HS-27A (cell line): ENCODE measurements at places on chromosomes 5 and 9.

DNA sequence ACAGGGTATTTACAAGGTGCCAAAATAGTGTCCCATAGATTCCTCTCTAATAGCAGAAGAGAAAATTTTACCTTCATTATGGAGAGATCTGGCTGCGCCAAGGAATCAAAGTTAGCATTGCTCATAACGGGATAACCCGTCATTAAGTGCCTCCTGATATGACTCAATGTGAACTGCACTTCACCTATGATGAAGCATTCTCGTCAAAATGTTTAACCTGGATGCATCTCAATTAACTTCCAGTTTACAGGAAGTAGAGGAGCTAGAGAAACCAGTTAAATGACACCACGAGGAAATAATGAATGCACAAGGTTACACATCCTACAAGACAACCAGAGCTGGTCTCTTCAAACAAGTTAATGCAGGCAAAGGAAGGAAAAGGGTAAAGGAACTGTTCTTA is 17.2 kb downstream of the FBXW11 start:
- no peak for DNase-seq

DNA sequence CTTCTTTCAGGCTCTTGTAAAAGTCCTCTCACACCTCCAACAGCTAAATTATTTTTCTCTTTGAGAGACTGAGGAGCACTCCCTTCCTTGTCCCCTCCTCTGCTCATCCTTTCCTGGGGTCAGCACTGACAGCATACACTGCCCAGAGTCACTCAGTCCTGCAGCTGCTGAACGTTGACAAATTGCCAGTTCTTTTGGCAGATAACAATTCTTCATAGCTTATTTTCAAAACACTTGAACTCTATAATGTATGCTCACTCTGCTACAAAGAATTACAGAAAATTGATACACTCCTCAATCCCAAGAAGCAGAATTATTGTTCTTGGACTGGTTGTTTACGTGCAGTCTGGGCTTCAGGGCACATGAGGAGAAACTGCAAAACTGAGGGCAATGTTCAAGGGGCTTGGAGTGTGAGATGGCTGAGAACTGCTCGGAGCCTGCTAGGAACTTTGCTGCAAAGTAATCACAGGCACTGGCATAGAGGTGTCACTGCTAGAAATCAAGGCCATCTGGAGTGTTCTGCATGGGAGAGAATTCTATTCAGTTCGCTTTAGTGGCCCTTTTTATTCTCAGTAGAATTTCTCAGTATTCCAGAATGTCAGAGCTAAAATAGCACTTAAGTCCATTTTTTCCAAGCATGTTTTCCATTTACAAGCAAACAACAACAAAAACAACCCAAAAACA is 96.4 kb upstream of the SPOCK1 start:
- DNase-seq: no peak

GRCh38 chr5:152556784-152557183 is 151.7 kb upstream of the NMUR2 start:
- DNase-seq: no peak

DNA sequence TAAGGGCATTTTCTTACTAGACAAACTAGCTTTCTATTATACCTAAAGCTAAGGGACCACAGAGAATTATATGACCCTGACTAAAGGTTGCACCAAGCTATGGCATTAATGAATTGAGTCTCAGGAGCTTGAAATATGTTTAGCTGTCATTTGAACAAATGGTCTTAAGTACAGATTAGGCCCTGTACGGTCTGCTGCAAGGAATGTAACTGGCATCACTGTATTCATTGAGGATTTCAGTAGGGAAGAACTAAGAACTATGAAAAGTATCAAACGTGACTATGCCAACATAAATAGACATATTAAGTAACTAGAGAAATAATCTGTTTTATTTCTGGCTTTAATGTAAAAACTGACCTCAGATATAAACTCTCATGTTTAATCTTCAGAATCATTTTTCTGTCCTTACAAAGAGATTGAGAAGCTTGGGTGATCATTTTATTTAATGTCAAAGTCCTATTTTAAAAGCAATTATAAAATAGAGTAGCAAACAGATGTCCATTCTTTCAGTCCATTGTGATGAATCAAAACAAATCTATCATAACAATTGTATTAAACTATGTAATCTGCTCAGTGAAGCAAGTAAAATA is 845.9 kb downstream of the MAT2B start:
- no peak for DNase-seq

GRCh38 chr9:133585481-133586351 is 23.5 kb downstream of the FAM163B start:
- DNase-seq: no peak

GRCh38 chr9:17810728-17811571 is 232.1 kb downstream of the SH3GL2 start:
- DNase-seq: no peak
